ENCODE measurements at places on chromosomes 16 and 17.
A peak's percentile ranks its signal among the peaks of the same experiment; 100 is the strongest.

- no peak for DNase-seq
Measured at GRCh38 chr16:85867189-85867588, 31.8 kb upstream of the IRF8 start.

GRCh38 chr16:82045465-82045864, 10.4 kb downstream of the HSD17B2 start:
- no peak for DNase-seq

DNA sequence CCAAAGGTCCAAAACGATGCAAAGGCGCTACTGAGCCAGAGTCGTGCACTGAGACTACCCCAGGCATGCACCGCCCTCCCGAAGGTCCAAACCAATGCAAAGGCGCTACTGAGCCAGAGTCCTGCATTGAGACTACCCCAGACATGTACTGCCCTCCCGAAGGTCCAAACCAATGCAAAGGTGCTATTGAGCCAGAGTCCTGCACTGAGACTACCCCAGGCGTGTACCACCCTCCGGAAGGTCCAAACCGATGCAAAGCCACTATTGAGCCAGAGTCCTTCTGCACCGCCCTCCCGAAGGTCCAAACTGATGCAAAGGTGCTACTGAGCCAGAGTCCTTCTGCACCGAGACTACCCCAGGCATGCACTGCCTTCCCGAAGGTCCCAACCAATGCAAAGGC, 27.1 kb downstream of the SLC43A2 start:
- DNase-seq, result no peak

DNA sequence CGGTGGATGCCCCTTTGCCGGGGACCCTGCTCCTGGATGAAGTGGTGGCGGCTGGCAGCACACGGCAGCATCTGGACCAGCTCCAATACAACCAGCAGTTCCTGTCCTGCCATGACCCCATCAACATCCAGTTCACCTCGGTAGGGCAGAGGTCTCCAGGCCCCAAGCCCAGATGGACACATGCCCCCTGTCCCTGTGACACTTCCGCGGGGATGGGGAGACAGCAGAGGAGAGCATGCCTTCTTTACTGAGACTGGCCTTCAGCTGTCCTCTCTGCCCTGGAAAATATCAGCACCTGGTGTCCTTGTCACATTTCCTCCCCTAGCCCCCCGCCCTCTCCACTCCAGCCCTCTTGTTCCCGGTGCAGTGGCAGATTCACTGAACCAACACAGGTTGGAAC, 6.2 kb downstream of the CHAD start:
- DNase-seq, result no peak

DNA sequence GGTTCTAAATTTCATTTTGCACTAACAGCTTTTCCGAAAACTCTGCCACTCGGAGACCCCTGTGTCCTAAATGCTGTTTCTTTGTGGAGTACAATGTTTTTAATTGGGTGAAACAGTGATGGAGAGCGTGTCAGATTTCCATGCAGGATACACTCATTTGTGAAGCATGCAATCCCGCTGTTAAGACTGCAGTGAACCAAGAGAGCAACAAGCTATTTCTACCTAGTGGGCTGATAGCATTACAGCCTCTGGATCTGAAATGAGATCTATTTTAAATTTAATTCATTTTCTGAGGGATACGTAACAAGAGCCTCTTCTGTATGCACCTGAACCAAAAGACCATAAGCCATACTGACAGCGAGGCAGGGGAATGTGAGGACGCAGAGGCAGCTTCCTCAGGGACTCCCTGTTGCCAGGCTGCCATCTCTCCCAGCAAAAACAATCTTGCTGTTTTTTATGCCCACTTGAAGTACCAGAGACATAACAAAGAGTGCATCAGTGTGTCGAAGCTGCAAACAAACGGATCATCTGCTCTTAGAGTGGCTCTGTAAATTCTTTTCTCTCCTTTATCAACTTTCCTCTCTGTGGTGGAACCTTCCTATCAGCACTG, 199.9 kb upstream of the COX10 start:
- DNase-seq, result no peak

DNA sequence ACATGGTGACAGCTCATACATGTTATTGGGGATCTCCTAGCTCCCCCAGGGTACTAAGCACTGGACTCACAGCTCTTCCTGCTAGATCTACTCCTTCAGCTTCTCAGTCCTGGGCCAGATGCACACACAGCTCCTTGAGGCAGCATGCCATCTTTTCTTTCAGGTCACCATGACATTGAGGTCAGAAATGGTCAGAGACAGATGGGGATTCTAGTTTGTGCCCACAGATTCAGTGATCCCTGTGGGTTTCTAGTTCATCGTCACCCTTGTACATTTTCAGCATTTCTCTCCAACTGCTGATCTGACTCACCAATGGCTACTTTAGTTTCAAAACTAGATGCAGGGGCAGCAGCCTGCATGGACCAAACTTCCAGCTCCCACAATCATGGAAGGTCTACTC, 560.7 kb upstream of the PSMD7 start:
- DNase-seq, result no peak

- DNase-seq, result no peak
Measured at GRCh38 chr16:50213939-50214519, 52.3 kb upstream of the ADCY7 start.

DNA sequence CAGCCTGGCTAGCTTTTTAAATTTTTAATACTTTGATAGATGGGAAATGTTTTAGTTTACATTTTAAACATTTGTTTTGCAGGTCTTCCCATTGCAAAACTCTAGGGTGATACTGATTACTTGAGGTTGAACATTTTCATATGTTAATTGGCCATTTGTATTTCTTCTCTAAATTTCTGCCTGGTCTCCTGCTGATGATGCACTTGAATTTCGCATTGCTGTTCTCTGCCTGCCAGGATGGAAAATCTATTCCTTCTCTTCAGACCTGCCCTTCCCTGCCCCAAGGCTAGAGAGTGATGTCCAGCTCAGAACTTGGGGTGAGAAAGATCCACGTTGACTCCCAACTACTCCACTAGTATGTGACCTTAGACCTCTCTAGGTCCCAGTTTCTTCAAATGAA, 134.7 kb downstream of the PITPNC1 start:
- no peak for DNase-seq

DNA sequence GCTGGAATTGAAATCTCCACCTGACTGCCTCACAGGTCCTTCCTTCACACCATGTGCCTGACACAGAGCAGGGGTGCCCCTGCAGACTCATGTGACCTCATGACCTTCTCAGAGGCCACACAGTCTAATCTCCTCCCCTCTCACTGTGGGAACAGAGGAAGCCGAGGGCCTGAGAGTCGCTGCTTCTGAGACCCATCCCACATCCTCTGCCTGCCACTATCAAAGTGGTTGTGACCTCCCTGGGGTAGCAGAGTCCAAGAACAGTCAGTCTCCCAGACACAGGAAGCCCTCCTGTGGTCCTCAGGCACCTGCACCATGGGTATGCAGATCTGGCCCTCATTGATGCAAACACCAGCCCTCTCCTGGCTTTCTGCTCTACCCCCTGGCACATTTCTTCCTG, 78.5 kb downstream of the RAB11FIP4 start:
- DNase-seq, result no peak

DNA sequence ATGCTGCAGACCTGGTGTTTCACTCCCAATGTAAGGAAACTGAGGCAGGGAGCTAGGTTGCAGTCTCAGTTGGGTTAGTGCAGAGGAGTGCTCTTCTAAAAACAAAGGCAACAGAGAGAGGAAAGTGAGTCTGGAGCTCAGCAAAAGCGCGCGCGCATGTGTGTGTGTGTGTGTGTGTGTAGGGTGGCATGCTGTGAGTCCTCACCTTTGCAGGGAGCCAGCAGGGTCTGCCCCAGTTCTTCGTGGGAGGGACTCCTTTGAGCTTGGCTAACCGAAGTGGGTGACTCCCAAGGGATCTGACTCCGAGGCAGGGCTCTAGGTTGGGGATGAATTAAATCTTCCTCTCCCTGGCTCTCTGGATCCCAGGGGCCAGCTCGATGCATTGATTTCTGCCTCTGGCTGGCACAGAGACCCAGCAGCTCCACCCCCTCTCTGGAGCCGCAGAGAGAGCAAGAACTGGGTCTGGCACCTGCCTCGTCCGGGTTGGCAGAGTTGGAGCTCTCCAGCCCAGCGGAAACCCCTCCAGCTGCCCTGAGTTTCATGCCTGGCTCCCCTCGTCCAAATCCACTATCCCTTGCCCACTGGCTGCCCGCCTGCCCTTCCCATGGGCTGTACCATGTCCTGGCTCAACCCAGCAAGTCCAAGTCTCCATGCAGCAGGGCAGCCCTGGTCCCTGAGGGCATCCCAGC, 1.3 kb upstream of the BTBD17 start:
- peak; percentile 91 for DNase-seq

DNA sequence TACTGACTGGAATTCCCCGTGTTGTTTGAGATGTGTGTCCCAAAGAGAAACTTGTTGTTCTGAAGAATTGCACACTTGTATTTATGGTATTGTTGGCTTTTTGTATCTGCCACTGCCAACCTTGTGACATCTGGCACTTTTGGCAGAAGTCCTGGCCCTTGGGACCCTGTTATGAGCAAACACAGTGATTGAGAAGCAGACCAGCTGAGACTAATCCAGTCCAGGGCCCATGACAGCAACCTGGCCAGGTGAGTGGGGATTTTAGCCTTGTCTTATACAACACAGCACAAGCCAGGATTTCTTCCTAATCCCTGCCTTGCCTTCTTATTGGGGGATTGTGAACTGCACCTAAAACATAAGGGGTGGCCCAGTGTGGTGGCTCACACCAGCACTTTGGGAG, 80.0 kb downstream of the NTN1 start:
- DNase-seq, result no peak

GRCh38 chr17:54903375-54903774, 2.7 kb downstream of the TOM1L1 start:
- no peak for DNase-seq

GRCh38 chr16:30446203-30446595, 525 bp upstream of the SEPHS2 start:
- DNase-seq, result no peak

- DNase-seq, result no peak
Measured at GRCh38 chr16:81526935-81527334, 82.3 kb downstream of the CMIP start.

Measured in NCI-H1092 (cell line).